ENCODE measurements at places on chromosomes 16 and 17. TPM values are rescaled to one million over a fixed set of nuclear protein-coding genes. Genes with fewer than 3 reads are reported as not detected.

DNA sequence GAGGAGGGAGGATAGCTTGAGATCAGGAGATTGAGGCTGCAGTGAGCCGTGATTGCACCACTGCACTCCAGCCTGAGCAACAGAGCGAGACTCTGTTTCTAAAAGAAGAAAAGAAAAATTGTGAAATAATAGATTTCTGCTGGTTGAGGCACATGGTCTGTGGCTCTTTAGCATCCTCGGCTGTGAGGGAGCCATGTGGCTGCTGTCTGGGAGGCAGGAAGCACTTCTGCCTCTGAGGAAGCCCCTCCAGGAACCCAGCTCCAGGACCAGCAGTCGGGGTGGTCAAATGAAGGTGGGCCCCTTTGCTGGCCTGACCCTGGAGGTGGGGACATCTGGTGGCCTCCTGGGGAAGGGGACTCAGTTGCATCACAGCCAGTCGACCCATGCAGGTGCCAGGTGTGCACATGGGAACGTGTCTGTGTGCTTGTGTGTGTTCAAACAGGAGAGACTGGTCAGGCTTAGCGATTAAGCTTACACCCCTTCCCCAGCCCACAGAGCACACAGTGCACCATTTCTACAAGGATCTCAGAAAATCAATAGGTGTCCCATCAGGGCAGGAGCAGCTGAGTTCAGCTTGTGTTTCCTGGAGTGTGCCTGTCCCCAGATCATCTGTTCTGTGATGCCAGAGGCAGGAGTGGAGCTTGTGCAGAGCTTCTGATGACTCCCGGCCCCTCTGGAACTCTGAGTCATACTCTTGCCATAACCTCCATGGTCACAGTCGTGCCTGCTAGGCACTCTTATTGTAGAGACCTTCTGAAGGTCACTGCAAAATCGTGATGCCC is 24.3 kb upstream of the MGAT5B start:
- DNase-seq, result no peak

GRCh38 chr16:67482233-67482924 is 968 bp downstream of the AGRP start:
- DNase-seq, result no peak

DNA sequence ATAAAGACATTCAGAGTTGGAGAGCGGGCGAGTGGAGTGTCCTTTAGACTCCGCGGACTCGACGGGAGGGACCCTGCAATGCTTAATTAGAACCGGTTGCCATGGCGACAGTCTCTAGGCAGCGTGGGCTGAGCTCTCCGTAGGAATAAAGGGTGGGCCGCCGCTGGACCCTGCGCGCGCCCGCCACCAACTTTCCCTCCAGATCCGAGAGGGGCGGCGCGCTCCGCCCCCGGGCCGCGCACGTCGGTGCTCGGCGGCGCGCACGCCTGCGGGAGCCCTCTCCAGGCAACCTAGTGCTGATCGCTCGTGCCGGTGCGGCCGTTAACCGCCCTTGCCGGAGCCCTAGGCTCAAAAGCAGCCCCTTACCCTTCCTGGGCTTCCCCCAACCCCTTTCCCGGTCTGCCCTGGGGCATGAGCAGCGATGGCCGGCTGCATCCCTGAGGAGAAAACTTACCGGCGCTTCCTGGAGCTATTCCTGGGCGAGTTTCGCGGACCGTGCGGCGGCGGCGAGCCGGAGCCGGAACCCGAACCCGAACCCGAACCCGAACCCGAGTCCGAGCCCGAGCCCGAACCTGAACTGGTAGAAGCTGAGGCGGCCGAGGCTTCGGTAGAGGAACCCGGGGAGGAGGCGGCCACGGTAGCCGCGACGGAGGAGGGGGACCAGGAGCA is at the start of gene PPM1E:
Gene PPM1E (plus strand): TSS at position 278 of the 669 bp plus-strand sequence.
- DNase-seq, result peak; percentile 72

GRCh38 chr17:17824119-17824782 is 12.5 kb downstream of the SREBF1 start:
- no peak for DNase-seq

DNA sequence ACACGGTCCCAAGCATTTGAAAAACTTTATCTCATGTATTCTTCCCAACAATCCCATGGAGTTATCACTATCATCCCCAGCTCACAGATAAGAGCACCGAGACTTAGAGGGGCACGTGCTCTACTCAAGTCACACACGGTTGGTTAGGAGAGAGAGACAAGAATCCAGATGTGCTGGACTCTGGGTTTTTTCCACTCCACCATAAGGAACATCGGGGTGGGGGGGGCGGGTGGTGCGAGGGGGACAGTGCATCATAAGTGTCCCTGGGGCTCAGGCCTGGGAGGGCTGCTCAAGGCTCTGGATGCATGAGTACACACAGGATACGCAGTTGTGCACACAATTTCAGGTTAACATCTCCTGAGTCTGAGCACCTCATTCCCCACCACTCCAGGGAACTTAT is 7.4 kb downstream of the CDC42EP4 start:
- DNase-seq, result no peak

DNA sequence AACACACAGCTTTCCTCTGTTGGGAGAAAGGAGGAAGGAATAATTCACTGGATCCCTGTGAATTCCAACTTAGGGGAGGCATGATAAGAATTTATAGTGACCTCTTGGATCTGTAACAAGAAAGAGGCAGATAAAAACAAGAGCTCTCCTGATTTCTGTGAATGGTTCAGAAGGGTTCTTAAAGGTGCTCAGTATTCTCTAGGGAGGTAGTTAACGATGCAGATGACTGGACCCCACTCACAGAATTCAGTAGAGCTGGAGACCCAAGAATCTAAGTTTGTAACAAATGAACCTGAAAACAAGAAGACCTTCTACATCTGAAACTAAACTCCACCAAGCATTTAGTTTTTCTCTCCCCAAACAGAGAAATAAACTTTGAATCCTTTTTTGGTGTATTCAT is 8.6 kb downstream of the ZNRF1 start:
- no peak for DNase-seq

- no peak for DNase-seq
Measured at GRCh38 chr16:88316941-88317612, 65.7 kb upstream of the ZNF469 start.

- DNase-seq, result no peak
Measured at GRCh38 chr17:47879028-47879585, 16.9 kb upstream of the SP2 start.

GRCh38 chr17:71402661-71403141 is 718.1 kb upstream of the SOX9 start:
- DNase-seq, result no peak

DNA sequence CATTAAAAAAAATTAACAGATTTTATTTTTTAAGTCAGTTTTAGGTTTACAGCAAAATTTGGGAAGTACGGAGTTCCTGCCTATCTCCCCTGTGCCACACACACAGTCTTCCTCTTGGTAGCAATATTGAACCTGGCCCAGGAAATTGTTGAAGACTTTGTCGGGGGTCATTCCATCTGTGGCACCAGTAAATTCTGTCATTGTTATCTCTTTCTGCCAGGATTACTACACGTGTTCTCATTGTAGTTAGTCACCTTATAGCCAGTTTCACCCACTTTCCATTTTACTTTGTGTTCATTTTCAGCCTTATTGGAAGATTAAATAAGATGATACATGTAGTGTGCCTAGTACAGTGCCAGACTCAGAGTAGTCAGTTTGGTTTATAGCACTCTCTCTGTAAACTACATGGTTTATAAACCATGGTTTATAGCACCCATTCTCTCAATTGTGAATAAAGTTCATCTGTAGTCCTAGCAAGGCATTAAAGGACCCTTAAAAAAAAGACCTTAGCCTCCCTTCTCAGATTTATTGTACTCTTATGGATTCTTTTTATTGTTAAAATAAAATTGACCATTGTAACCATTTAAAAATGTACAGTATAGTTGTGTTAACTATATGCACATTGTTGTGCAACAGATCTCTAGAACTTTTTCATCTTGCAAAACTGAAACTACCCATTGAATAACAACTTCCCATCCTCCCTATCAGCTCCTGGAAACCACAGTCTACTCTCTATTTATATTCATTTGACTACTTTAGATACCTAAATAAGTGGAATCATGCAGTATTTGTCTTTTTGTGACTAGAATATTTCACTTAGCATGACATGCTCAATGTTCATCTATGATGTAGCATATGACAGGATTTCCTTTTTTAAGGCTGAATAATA is 36.1 kb downstream of the NLK start:
- DNase-seq, result no peak

- DNase-seq, result no peak
Measured at GRCh38 chr17:15462976-15463772, 4.2 kb downstream of the CDRT4 start.

GRCh38 chr16:48479329-48479728 is 94.1 kb upstream of the SIAH1 start:
- no peak for DNase-seq

DNA sequence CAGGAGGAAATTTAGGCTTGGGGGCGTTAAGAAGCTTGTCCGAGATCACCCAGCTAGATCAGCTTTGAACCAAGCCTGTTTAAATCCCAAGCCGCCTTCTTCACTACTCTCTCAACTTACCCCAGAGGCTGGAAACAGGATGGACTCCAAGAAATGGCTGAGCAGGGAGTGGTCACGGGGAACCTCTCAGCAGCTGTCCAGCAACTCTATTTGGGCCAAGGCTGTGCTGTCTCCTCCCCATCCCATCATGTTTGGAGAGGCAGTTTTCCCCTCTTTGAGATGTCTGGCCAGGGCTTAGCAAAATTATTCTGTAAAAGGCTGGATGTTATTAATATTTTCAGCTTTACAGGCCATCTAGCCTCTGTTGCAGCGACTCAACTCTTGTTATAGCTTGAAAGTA is 305.7 kb downstream of the RBFOX1 start:
- DNase-seq, result no peak

- no peak for DNase-seq
Measured at GRCh38 chr16:739560-740458, 988 bp downstream of the CIAO3 start.

GRCh38 chr16:19377864-19378263 is 39.8 kb upstream of the TMC5 start:
- no peak for DNase-seq

GRCh38 chr16:9048302-9048700 is 43.1 kb upstream of the HAPSTR1 start:
- no peak for DNase-seq

DNA sequence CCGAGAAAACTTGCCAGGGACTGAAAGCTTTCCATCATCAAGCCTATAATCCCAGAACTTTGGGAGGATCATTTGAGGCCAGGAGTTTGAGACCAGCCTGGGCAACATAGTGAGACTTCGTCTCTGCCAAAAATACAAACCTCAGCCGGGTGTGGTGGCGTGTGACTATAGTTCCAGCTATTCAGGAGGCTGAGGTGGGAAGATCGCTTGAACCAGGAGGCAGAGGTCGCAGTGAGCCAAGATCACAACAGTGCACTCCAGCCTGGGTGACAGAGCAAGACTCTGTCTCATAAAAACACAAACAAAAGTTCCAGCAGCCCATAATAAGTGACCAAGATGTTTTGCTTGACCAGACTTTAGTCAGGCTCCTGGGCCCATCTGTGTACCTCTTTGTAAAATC is 1.9 kb downstream of the MEAK7 start:
- DNase-seq, result no peak

GRCh38 chr16:86558355-86559193 is 3.5 kb upstream of the MTHFSD start:
- no peak for DNase-seq

DNA sequence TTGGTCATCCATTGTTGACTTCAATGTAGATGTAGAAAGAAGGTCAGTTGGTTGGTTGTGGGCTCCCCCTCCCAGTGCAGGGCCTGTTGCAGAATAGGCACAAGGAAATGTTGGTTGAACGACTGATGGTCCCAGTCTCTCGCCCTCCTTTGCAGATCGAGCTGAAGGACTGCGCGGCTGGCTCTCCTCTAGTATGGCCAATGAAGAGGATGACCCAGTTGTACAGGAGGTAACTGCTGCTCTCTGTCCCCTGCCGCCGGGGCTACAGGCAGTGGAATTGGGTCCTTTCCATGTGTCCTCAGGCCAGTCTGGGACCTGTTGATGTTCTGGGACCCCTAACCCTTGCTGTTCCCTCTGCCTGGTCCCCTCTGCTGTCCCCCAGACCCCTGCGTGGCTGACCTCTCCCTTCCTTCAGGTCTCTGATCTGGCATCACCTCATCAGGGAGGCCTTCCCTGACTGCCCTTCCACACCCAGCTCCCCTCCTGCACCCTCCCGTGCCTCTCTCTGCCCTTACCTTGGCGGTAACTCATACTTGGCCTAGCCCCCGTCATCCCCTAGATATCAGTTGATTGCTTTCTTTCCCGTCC is 5.7 kb downstream of the POLR3E start:
- DNase-seq, result no peak

GRCh38 chr16:23968176-23968575 is 132.4 kb downstream of the PRKCB start:
- no peak for DNase-seq

- no peak for DNase-seq
Measured at GRCh38 chr17:39920218-39921210, 2.1 kb upstream of the GSDMB start.

- DNase-seq, result no peak
Measured at GRCh38 chr16:66298006-66298405, 68.5 kb upstream of the CDH5 start.

GRCh38 chr17:39217734-39218369 is 7.9 kb downstream of the STAC2 start:
- no peak for DNase-seq

The SYCE1L gene
- 1.2 TPM for total RNA-seq

The PPP1R27 gene
- total RNA-seq, result not detected

The MAF gene
- 15.9 TPM for total RNA-seq

The PRAC1 gene
- not detected for total RNA-seq

The CLEC3A gene
- total RNA-seq, result under 0.01 TPM

The LITAFD gene
- total RNA-seq, result not detected

The CD19 gene
- under 0.01 TPM for total RNA-seq

The TM4SF5 gene
- not detected for total RNA-seq

The TPSG1 gene
- not detected for total RNA-seq

The SLC6A4 gene
- total RNA-seq, result 1.2 TPM

The KCNH4 gene
- 0.41 TPM for total RNA-seq

The TCAP gene
- 0.82 TPM for total RNA-seq

The WWOX gene
- 17.1 TPM for total RNA-seq

The ZCCHC14 gene
- total RNA-seq, result 26.1 TPM

All from frontal cortex (tissue), 4 donors.